Activated CD8-positive, alpha-beta memory T cell treated with anti-CD3 and anti-CD28 coated beads for 1 hour (primary cell): ENCODE measurements at places on chromosomes 2 and 18.

DNA sequence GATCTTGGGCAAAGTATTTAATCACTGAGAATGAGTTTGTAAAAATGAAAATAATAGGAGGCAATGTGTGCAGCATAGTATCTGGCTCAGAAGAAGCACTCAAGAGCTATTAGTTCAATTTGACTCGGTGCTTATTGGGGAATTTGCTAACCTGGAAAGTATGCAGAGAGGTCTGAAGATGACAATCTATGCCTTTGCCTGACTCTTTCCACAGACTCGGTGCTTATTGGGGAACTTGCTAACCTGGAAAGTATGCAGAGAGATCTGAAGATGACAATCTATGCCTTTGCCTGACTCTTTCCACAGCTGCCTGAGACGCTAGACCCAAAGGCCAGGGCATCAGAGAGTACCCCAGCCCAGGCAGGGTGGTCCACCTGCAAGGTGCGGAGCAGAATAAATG, 12.2 kb upstream of the SH3BP4 start:
- no peak for DNase-seq

DNA sequence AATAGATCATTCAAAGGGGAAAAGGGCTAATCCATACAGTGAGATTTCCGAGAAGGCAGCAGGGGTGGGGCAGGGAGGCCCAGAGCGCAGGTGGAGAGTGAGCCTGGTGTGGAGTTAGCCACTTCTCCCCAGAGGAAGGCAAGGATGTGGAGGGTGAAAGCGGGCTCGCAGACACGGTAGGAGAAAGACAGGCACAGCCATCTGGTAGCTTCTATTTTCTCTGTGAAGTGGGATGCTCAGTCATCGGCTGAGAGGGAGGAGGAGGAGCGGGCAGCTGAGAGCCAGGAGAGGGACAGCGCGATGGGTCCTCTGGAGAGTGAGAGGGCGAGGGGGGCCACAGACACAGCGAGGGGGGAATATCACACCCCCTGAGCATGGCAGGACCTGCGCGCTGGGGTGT, 153.3 kb upstream of the NDUFV2 start:
- no peak for DNase-seq

- no peak for DNase-seq
Observed at GRCh38 chr2:198630384-198630783, 826.0 kb downstream of the PLCL1 start.

- no peak for DNase-seq
Observed at GRCh38 chr2:120722568-120723421, 12.9 kb upstream of the GLI2 start.

DNA sequence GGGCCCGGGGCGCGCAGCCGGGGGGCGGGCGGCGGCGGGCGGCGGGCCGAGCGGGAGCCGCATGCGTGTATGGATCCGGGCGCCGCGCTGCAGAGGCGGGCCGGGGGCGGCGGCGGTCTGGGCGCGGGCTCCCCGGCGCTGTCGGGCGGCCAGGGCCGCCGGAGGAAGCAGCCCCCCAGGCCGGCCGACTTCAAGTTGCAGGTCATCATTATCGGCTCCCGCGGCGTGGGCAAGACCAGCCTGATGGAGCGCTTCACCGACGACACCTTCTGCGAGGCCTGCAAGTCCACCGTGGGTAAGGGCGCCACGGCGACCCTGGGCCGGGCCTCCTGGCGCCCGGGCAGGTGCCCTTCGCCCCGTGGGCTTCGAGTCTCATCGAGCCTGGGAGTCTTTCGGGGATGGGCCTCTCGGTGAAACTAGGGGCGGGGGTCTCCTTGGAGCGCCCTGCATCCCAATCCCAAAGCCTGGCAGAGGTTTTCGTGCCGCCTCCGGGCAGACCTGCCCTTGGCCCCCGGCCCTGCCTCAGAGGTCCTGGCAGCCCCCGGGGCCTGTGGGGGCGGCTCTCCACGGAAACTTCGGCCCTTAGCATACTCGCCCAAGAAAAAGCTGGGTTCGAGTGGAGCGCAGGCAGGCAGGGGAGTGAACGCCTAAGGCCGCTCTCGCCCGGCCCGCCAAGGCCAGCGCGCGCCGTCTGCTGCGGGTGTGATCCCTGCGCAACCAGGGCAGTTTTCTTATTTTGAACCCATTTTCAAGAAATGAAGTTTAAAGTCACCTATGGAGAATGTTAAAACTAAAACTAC, 622 bp downstream of the RAB12 start:
- no peak for DNase-seq

DNA sequence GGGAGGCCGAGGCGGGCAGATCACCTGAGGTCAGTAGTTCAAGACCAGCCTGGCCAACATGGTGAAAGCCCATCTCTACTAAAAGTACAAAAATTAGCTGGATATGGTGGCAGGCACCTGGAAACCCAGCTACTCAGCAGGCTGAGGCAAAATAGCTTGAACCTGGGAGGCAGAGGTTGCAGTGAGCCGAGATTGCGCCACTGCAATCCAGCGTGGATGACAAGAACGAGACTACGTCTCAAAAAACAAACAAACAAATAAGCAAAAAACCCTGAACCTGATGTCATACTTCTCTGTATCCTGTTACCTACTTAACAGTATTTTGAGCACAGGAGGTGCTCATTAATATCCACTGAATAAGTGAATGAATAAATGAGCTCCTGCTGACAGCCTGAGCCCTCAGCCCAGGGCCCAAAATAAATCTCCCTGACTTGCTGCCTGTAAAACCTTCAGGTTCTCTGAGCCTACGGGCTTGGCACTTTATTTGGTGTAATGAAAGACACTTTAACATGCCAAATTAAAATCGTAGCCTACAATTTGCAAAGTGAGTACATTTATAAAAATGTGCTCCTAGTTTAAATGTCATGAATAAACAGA, 215.1 kb downstream of the ZNF385B start:
- DNase-seq = no peak

DNA sequence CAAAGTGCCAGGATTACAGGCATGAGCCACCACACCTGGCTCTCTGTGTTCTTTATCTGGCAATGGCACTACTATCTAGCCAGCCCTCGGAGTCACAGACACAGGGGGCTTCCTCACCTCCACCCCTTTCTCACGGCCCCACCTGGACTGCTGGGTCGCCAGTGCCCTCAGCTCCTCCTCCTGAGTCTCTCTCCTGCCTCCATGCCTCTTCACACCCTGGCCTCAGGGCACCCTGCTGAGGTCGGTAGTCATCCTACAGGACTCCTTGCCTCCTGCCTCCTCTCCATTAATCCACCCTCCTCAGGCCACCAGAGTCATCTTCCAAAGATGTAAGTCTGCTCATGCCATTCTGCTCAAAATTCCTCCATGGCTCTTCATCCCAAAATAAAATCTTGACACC, 8.6 kb upstream of the ASPRV1 start:
- no peak for DNase-seq

DNA sequence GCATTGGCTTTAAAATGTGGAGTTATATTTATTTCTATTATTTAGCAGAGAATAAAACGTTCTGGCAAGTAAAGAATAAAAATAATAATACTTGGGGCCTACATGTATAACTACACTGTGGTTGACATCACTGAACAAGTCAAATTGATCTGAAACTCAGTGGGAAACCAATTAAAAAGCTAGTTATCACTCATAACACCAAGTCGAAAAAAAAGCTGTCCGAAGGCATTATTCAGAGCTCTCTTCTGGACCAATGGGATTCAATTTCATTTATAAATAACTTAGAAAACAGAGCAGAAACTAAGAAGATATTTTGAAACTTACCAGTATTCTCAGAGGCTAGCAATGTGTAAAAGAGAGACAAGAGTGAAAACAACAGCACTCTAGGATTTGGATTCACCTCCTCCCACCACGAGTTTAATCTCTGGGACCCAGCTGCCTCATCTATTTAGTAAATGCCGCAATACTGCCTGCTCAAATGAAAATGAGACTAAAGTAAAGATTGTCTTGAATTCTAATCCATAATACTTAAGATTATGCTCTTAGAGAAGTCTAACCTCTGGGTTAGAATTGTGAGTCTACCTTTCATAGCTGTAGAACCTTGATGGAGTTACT, 128.4 kb downstream of the NBAS start:
- DNase-seq = no peak

DNA sequence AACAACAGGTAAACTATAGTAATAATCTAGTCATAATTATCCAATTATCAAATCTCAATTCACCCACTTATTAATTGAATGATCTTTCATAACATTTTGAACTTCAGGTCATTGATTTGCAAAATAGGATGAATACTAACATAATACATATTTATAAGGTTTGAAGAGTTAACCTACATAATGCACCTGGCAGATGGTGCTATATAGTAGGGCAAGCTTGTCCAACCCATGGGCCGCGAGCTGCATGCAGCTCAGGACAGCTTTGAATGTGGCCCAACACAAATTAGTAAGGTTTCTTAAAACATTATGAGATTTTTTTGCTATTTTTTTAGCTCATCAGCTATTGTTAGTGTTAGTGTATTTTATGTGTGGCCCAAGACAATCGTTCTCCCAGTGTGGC, 815.8 kb upstream of the ID2 start:
- DNase-seq = no peak

DNA sequence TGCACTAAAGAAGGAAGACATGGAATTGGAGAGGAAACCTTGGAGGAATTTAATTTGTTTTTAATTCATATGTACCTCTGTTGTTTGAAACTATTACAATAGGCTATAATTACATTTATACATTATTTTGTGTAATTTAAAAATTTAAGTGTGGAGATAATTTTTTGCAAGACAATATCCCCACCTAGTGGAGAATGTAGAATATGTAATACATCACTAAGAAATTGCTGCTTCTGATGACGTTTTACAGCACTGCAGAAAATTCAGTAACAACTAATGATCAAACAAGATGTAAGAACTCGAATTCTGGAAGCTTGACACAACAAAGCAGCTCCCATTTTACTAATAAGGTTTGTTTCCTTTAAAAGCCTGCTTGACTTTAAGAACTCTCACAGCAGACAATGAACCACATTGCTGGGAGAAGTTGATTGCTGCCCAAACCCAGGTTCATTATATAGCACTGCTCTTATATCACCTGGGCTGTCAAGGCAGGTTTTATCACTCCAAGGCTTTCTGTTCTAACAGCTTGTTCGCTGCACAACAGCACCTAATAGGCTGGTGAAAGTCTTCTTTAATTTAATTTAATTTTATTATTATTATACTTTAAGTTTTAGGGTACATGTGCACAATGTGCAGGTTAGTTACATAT, 53.4 kb downstream of the THADA start:
- DNase-seq = no peak

GRCh38 chr18:41146301-41146700, 808.7 kb upstream of the PIK3C3 start:
- DNase-seq = no peak

- DNase-seq = no peak
Observed at GRCh38 chr2:60706021-60706420, 50.0 kb upstream of the PAPOLG start.

DNA sequence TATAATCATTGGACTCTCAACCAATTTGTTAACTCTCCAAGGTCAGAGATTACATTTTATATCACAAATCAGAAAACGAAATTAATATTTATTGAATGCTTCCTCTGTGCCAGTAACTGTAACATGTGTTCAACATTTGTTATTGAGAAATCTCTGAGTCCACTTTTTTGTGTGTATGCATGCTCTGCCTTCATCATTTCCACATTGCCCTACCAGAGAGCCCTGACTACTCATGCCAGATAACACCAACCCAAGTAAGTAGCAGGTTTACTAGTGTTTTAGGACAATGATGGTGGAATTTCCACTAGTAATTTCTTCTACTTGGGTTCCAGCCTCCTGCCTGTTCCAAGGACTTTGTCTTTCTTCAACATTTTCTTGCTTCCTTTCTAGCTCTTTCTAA, 14.2 kb upstream of the FAP start:
- no peak for DNase-seq

DNA sequence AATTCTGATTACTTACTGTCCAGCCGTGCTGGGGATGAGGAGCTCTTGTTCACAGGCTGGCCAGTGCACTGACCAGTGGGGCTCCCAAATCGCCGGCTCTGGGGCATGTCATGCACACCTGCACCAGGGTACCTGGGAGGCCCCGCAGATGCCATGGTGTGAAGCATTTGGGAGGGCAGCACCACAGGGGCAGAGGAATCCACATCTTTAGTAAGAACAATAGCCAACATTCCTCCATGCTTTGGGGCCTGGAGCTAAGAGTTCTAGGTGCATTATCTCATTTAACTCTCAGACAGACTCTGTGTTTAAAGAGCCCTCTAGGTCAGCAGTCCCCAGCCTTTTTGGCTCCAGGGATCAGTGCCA, 104.2 kb downstream of the ACKR3 start:
- no peak for DNase-seq

GRCh38 chr2:58866040-58866439, 624.9 kb upstream of the FANCL start:
- DNase-seq = no peak

GRCh38 chr2:48207851-48208250, 301.6 kb upstream of the FBXO11 start:
- no peak for DNase-seq

DNA sequence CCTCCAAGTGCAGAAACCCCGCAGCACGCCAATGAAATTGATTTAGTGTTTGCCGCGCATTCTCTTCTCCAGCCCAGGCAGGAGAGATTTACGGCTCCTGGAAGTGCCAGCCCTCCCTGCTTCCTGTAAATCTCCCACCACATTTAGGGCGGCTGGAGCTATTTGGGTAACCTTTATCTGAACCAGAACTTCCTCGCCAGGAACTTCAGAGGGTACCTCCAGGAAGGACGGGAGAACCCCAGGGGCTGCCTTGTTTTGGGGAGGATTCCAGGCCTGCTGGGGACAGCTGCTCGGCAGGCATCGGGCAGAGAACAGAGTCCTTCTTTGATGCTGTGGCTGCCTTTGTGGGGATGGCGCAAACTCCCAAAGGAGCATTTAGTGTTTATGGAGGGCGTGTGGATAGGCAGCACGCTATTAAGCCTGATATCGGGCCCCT, 122.0 kb upstream of the MYCN start:
- DNase-seq = no peak

DNA sequence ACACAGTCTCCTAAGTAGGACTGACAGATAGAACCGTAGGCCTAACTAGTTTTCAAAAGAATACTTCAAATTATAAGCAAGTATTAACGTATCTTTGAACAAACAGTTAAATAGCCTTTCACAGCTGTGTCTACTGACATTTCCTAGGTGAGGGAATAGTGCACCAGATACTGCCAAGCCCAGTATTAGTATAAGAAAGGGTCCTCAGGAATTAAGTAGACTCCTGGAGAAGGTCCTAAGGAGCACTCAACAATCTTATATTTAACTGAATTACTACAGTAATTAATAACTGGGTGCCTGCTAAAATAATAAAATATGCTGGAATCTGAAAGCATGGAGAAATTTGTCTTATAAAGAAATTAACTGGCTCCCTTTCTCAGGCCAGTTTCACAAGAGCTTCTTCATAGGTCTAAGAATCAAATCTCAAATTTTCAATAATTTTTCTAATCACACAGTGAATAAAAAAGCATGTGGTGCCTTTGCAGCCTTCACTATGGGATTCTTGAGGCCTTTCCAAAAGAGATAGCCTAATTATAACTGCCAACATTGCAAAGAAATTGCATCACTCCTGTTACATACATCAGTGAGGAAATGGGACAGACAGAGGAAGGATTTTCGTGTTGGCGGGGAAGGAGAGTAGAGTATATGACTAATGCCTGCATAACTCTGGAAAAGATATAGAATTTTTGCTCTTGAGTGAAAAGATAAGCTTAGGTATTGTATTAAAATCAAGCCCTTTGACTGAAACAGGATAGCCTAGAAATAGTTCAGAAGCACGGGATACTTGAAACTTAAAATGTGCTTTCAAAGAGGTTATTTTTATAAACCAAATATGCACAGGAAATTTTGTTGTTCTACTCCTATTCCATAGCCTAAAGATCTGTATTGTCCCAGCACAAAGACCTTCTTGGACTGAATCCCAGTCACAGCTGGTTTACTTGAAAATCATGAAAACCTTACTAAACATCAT, 228.6 kb upstream of the STK17B start:
- DNase-seq = no peak

GRCh38 chr2:240472078-240472790, 36.8 kb downstream of the GPC1 start:
- DNase-seq = no peak
